ENCODE measurements at places on chromosomes 12 and 14.

GRCh38 chr14:75826599-75826998, 155.2 kb downstream of the TGFB3 start:
- no peak for DNase-seq

DNA sequence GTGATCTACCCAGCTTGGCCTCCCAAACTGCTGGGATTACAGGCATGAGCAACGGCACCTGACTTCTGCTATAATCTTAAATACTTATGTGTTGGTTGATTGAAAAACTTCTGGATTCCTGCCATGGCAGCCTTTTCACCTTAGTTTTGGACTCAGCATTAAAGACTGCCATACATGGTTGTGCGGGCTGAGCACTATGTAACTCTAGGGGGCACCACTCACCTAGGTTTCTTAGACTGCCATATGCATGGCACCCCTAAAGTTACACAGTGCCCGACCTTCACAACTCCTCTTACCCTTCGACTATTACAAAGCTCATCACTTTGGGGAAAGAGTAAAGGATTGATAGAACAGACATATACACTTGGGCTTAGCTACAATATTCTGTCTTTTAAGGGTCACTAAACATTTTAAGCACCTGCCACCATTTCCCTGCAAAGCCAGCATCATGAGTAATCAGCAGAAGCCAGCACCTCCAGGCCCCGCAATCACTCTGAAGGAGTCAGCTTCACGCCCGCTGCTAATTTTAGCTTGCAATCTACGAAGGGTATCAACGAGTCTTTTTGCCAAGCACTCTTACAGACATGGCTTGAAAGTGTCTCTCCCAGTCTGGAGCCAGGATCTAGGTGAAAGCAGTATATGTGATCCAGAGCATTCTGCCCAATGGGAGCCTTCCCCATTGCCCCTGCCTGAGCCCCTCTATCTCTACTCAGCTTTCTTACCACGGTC, 59.8 kb downstream of the SUDS3 start:
- DNase-seq, result no peak

DNA sequence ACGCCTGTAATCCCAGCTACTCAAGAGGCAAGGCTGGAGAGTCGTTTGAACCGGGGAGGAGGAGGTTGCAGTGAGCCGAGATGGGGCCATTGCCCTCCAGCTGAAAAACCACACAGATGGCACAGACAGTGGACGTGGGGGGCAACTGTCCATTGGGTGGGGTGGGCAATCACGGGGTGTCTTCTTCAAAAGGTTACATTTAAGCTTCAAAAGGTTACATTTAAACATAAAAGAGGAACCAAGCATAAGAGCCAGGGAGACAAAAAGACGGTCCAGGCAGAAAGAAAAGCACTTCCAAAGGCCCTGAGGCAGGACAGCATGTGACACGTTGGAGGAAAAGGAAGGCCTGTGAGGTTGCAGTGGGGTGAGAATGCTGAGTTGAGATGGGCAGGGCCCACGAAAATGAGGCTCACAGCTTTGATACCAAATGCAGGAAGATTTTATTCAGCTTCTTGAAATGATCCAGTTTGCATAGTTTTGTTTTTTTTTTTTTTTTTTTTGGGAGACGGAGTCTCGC, 10.7 kb downstream of the SCARB1 start:
- no peak for DNase-seq

DNA sequence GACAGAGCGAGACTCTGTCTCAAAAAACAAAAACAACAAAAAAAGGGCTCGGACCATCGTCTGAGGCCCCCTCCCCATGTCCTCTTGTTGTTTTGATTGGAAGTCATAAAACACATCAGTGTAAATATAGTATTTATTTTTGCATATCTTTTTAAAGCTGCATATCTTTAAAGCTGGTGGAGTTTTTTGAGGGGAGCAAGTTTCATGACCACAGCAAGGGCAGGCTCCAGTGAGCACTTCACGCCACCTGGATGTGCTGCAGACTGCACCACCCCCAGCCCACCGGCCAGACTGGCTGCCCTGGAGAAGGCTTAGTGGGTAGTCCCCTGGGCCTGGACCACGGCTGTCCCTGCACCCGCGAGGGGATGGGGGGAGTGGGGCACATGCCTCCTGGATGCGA, 11.9 kb upstream of the BCL7A start:
- DNase-seq, result no peak

- peak; percentile 63 for DNase-seq
Observed at GRCh38 chr12:66409195-66409871, 107.0 kb downstream of the HELB start.

GRCh38 chr14:20327005-20327869, 5.8 kb downstream of the CCNB1IP1 start:
- no peak for DNase-seq

DNA sequence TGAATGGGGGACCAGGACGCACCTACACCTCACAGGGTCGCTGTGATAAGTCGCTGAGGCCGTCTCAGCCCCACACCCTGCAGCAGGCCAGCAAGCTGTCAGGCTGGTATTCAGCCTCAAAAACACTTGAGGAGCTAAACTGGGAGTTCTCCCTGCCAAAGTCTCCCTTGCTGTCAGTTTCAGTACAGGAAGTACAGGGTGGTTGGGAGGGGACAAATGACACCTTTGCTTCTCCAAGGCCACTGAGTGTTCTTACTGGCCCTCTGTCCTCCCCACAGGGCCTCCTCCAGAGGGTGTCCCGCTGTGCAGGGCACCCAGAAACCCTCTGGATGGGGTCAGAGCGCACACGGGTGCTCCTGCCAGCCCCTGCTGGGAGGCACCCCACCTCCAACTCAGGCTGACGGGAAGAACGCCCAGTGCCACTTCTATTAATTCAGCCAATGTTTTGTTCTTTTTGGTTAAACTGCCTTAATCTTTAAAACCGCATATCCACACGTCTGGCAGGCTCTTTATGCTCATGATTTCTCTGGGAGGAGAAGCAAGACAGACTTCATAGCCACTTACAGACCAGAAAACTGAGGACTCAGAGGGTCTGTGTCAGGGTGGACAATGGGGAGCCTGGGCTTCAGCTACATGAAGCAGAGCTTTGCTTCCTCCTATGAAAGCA, 75.9 kb downstream of the ITPK1 start:
- no peak for DNase-seq

- no peak for DNase-seq
Observed at GRCh38 chr14:27410981-27411380, 813.1 kb upstream of the NOVA1 start.

GRCh38 chr14:92641306-92641705, 107.1 kb downstream of the LGMN start:
- no peak for DNase-seq

DNA sequence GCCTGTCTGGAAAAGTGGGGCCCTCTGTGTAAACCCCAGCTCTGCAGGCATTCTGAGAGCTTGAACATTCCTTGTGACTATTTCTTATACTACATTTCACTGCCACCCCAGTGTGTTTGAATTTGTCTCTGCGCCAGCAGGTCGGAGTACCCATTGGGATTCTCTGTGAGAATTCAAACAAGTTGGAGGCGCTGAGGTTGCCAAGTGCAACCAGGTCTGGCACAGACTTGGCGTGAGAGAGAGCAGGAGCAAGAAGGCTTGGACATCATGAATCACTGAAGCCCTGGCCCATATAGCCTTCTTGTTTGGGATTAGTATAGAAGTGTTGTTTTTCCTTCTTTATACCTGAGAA, 33.0 kb upstream of the ATP2A2 start:
- no peak for DNase-seq

DNA sequence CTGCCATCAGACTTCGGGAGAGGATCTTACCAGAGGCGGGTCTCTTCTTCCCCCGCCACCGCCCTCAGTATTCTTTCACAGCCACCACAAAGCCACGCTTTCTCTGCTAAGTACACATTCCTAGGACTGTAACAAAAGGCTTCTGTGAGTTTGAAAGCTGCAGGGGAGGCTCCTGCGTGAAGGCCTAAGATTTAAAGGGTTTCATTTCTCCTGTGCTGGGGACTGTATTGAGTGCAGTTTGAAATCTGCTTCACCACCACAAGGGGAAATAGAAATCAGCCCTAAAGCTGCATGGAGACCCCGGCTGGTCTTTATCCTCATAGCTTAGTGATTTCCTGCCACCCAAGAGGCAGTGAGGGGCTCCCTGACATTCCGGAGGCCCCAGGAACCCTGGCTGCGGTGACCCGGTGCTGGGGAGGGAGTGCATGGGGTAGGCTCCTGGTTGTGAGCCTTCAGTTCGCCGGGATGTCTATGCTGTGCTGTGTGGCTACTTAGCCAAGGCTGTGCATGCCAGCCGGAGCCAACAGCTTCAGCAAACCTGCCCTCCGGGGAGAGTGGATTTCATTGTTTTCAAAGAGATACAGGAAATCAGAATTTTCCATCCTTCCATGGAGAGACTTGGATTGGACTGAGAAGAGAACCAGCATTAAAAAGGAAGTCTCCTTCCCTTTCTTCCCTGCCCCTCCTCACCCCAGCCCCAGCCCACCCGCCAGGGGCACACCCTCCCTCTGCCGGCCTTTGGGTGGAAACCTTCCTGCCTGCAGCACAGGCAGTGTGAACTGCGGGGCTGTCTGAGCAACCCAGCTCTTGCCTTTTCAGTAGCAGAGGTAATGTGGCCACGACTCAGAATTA, 163.3 kb downstream of the ETV6 start:
- DNase-seq, result peak; percentile 69

DNA sequence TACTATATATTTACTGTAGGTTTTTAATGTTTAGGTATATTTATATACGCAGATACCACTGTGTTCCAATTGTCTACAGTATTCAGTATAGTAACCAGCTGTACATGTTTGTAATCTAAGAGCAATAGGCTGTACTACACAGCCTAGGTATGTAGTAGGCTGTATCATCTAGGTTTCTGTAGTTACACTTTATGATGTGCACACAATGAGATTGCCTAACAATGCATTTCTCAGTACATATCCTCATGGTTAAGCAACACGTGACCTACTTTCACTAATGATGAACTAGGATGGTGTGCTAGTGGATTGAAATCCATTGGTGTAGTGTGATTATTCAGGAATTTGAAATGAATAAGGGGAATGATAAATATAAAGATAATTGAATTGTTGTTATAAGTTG, 77.7 kb downstream of the ETNK1 start:
- no peak for DNase-seq
